Stimulated activated CD4-positive, alpha-beta T cell treated with anti-CD3 and anti-CD28 coated beads, Interleukin-4, amount 100 ng/mL, for 4 hours (primary cell): ENCODE measurements at places on chromosomes 1 and 21.

- no peak for DNase-seq
Measured at GRCh38 chr1:33930346-33931110, 66.6 kb downstream of the HMGB4 start.

DNA sequence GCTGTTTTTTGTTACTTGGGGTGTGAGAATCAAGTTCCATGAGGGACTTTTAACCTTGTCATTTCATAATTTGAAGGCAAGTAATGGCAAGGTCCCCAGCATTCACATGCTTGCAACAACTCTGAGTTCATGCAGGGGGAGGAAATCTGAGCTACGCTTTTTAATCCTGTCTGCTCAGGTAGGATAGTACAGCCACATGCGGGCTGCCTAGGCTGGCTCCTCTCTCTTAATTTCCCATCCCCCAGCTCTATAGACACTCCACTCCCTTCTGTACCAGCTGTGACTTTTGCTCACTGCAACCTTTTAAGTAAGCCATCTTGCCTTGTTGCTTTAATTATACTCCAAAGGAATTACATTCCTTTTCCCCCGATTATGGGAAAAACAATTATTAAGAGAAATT, 30.1 kb downstream of the PTGFR start:
- DNase-seq: no peak

GRCh38 chr1:40980453-40981121, 1.1 kb downstream of the CTPS1 start:
- peak; percentile 53 for DNase-seq

- no peak for DNase-seq
Measured at GRCh38 chr1:103107741-103108375, 464 bp downstream of the COL11A1 start.

- no peak for DNase-seq
Measured at GRCh38 chr1:175443332-175443731, 250.8 kb upstream of the KIAA0040 start.

GRCh38 chr1:151265446-151266236, 11.1 kb downstream of the PSMD4 start:
- DNase-seq: no peak

- no peak for DNase-seq
Measured at GRCh38 chr1:185040408-185040735, 5.0 kb upstream of the RNF2 start.

GRCh38 chr1:92990828-92991227, 29.6 kb upstream of the DIPK1A start:
- no peak for DNase-seq

- DNase-seq: peak; percentile 65
Measured at GRCh38 chr21:42002421-42002958, 7.7 kb downstream of the ZBTB21 start.

GRCh38 chr1:223825767-223826748, 19.7 kb downstream of the TP53BP2 start:
- DNase-seq: no peak

DNA sequence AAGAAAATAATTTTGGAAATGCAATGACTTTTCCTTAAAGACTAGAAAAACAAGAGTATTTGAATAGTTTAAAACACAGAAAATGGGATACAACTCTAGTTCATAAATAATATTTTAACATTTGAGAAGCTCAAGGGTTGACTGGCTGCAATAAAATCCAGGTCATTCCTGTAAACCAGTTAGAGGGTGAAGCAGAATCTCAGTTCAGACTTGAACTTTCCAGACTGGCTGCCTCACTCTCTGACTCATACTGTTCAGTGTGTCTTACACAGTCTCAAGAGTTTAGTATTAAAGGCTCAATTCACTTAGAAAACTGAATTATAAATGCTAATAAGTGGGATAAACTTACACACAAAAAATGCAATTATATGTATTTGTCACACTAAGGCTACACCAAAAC, 89.9 kb downstream of the RAVER2 start:
- no peak for DNase-seq
